ENCODE measurements at places on chromosomes 4 and X.

GRCh38 chrX:36908801-36909675, 99.1 kb upstream of the FAM47C start:
- peak; percentile 9 for DNase-seq

- DNase-seq: no peak
These were observed 89.9 kb downstream of the SPCS3 start for GRCh38 chr4:176409627-176410026.

- peak; percentile 57 for DNase-seq
These were observed 189.5 kb upstream of the ANKRD50 start for GRCh38 chr4:124902001-124902515.

GRCh38 chr4:121252224-121252806, 88.2 kb upstream of the TNIP3 start:
- DNase-seq: peak; percentile 55

GRCh38 chrX:119942831-119943184, 743 bp downstream of the NKAP start:
- no peak for DNase-seq

DNA sequence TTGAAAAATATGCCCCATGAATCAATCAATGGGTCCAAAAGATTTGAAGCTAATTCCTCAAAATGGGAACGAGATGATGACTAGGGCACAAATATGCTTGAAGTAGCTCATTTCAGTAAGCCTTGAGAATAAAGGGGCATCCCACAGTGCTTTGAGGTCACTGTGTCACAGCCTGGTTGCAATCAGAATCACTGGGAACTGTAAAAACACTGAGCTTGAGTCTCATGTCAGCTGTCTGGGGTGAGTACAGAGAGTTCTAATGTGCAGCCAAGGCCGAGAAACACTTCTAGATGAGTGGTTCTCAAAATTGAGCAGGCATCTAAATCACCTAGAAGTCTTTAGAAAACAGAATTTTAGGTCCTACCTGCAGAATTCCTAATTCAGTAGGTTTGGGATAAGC, 120.5 kb upstream of the EGFL6 start:
- no peak for DNase-seq

GRCh38 chr4:151853034-151853433, 92.2 kb upstream of the GATB start:
- no peak for DNase-seq

DNA sequence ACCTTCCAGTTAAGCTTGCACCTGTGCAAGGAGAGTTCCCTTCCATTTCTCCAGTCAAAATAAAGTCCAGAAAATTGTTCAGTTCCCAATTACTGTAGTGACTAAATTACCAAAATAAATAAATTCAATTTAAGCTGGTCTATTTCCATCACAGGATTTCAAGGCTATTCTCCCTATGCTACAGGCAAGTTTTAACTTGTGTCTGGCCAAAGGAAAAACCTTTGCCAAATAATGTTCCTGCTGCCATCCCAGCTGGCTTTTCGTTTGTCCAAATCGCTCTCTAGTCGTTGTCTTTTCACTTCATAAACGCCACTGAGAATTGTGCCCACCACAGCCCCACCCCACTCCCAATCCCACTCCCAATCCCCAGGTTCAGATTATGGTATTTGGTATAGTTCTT, 2.4 kb downstream of the KCTD8 start:
- no peak for DNase-seq

Data from NCI-H1417 (cell line).